ENCODE measurements at places on chromosomes 4 and X.

- no peak for DNase-seq
These were observed 205.3 kb upstream of the KLF8 start for GRCh38 chrX:56026815-56027214.

- no peak for DNase-seq
These were observed 56.6 kb upstream of the BCOR start for GRCh38 chrX:40154250-40154852.

GRCh38 chr4:12879496-12879895, 604.6 kb downstream of the RAB28 start:
- DNase-seq = no peak

- DNase-seq = no peak
These were observed 102.4 kb upstream of the MAML3 start for GRCh38 chr4:140256335-140256734.

DNA sequence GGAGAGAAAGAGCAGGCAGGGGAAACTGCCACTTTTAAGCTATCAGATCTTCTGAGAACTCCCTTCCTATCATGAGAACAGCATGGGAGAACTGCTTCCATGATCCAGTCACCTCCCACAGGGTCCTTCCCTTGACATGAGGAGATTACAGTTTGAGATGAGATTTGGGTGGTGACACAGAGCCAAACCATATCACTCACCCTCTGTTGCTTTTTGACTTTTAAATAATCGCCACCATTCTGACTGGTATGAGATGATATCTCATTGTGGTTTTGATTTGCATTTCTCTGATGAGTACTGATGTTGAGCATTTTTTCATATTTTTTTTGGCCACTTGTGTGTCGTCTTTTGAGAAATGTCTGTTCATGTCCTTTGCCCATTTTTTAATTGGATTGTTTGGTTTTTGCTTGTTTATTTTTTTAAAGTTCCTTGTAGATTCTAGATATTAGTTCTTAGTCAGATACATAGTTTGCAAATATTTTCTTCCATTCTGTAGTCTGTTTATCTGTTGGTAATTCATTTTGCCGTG, 6.5 kb upstream of the PAQR3 start:
- no peak for DNase-seq

GRCh38 chrX:119521246-119521645, 44.0 kb downstream of the STEEP1 start:
- DNase-seq = no peak

DNA sequence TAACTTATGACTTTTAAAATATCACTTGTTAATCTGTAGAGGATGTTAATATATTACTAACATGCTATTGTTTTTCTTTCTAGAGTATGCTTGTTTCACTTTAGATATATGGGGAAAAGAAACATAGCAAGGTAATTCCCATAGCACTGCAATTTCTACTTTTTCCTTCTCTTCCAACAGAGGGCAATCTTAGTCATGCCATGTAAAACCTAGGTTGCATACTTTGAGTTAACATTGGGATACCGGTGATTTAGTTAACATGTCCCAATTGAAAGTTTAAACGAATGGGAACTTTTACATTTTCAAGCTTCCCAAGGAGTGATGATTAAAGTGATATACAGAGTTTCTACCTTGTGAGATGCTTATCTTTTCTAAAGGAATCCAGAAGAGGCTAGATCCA, 89.4 kb upstream of the IL13RA1 start:
- no peak for DNase-seq
